ENCODE measurements at places on chromosomes 2 and 18. TPM values are rescaled to one million over a fixed set of nuclear protein-coding genes. Genes with fewer than 3 reads are reported as not detected.

CLEC4F gene
- not detected for polyA plus RNA-seq

SCN9A gene
- polyA plus RNA-seq, result 4.7 TPM

NEU4 gene
- not detected for polyA plus RNA-seq

TOGARAM2 gene
- polyA plus RNA-seq, result not detected

EMX1 gene
- not detected for polyA plus RNA-seq

TRIM43 gene
- not detected for polyA plus RNA-seq

KIF5C gene
- polyA plus RNA-seq, result not detected

C2orf74 gene
- polyA plus RNA-seq, result not detected

STRADB gene
- polyA plus RNA-seq, result 21.0 TPM

SULT1C2 gene
- not detected for polyA plus RNA-seq

SPR gene
- polyA plus RNA-seq, result 28.5 TPM

FSHR gene
- not detected for polyA plus RNA-seq

COPS7B gene
- polyA plus RNA-seq, result 44.7 TPM

IL36RN gene
- not detected for polyA plus RNA-seq

PARD3B gene
- 0.70 TPM for polyA plus RNA-seq

HOXD1 gene
- polyA plus RNA-seq, result not detected

RGPD4 gene
- not detected for polyA plus RNA-seq

PAX3 gene
- polyA plus RNA-seq, result not detected

SPATA3 gene
- not detected for polyA plus RNA-seq

LIMS4 gene
- polyA plus RNA-seq, result not detected

ST6GAL2 gene
- not detected for polyA plus RNA-seq

PELI1 gene
- 9.2 TPM for polyA plus RNA-seq

CPS1 gene
- 6.0 TPM for polyA plus RNA-seq

EVX2 gene
- not detected for polyA plus RNA-seq

L3MBTL4 gene
- not detected for polyA plus RNA-seq

HOXD13 gene
- polyA plus RNA-seq, result not detected

MLPH gene
- not detected for polyA plus RNA-seq

BCL11A gene
- polyA plus RNA-seq, result not detected

SCN1A gene
- not detected for polyA plus RNA-seq

PLGLB2 gene
- polyA plus RNA-seq, result not detected

DNAJC5G gene
- polyA plus RNA-seq, result 0.43 TPM

TEX44 gene
- polyA plus RNA-seq, result not detected

ACVR2A gene
- polyA plus RNA-seq, result 0.82 TPM

BMP10 gene
- 1.1 TPM for polyA plus RNA-seq

DSEL gene
- 0.01 TPM for polyA plus RNA-seq

RBM45 gene
- 16.2 TPM for polyA plus RNA-seq

AGXT gene
- polyA plus RNA-seq, result not detected

RUFY4 gene
- not detected for polyA plus RNA-seq

GRHL1 gene
- polyA plus RNA-seq, result 5.8 TPM

C1QL2 gene
- not detected for polyA plus RNA-seq

REEP1 gene
- 0.21 TPM for polyA plus RNA-seq

SGPP2 gene
- polyA plus RNA-seq, result not detected

FAM124B gene
- 7.4 TPM for polyA plus RNA-seq
